Urinary bladder (tissue), 4 donors: ENCODE measurements at places on chromosomes 12 and 14. TPM values are rescaled to one million over a fixed set of nuclear protein-coding genes. Genes with fewer than 3 reads are reported as not detected.

The PTPRO gene
- 4.8 TPM for total RNA-seq

The KRT86 gene
- not detected for total RNA-seq

The CACNA1C gene
- total RNA-seq, result 25.7 TPM

The CLEC14A gene
- total RNA-seq, result 27.5 TPM

The ABCD2 gene
- 5.1 TPM for total RNA-seq

The NTN4 gene
- 12.8 TPM for total RNA-seq

The DYRK4 gene
- 38.9 TPM for total RNA-seq

The FOS gene
- total RNA-seq, result 219 TPM

The ADSS1 gene
- total RNA-seq, result 5.4 TPM

The GZMB gene
- total RNA-seq, result not detected

- DNase-seq, result no peak
Observed at GRCh38 chr14:62162998-62163589, 400.9 kb downstream of the SNAPC1 start.

DNA sequence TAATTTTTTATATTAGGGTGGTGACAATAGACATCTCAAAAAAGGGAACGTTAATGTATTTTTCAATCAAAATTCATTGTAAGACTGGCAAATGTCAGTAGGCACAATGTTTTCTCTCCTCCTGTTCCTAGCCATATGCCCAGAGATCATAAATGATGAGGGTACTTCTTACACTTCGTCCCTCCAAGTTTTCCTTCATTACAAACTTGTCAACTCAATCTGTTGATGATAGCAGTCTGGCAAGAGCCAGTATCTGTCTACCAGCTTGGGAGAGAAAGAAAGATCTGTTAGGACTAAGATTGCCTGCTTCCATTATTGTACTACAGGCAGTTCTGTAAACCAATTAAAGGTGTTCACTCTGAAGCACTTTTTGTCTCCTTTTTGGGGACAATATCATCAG, 130.9 kb upstream of the DAAM1 start:
- DNase-seq, result no peak

DNA sequence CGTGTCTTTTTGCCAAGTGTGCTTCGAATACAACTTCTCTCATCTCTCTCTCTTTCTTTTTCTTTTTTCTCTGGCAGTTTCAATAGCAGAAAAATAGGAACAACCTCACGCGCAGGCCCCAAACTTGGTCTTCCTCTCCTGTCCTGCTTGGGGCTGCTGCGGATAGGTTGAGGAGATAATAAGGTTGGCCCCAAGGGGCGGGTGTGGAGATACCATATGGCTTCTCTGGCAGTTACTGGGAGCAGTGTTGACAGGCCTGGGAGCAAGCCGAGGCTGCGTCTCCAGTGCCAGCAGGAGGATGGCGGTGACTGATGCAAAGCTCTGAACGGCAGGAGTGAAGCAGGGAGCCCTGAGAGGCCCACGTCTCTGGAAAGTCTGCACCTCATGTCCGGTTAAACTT, 89.5 kb upstream of the MANSC4 start:
- no peak for DNase-seq

- no peak for DNase-seq
Observed at GRCh38 chr14:53793790-53794505, 162.7 kb downstream of the BMP4 start.

GRCh38 chr12:114342656-114343055, 63.3 kb downstream of the TBX5 start:
- no peak for DNase-seq

GRCh38 chr12:101372431-101372830, 35.1 kb downstream of the ARL1 start:
- no peak for DNase-seq

DNA sequence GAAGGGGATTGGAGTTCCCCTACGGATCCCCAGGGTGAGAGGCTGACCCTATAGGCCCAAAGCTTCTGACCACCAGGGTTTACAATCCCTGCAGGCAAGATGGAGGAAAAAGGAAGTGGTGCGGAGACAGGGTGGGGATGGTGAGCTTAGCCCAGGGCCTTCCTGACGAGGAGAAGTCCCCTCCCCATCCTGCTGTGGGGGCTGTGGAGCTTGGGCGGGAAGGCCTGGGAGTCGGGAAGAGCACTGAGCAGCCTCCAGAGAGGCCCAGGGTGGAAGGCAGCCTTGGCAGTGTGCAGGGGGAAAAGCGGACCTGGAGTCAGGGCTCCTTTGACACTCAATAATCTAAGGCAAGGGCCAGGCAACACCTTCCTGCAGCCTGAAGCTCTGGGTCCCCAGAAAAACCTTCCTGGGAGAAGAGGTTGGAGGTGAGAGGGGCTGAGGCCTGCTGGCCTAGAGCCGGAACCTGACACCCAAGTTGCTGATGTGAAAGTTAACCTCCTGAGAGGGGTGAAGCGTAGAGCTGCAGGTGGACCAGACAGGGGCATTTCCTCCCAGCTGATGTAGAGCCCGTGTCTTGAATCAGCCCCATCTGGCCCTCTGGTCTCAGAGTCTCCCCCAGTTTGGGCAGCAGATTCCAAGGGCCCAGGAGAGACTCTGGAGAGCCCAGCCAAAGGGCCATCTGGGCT, 6.0 kb downstream of the HDAC7 start:
- DNase-seq, result no peak

DNA sequence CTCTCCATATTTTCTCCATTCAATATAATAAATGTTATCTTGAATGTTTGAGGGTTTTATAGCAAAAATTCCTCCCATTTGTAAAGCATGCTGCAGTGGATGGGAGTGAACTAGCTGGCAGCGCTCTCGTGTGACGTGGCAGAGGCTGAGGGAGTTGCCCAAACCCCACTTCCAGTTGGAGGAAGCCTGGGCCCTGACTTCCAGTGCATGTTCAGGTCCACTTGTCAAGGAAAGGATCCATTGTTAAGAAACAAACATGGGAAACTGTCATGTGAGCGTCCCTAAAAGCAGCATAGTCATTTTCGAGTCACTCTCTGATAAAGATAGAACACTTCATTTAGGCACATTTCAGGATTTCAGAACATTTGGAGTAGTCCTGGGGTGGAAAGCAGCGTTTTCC, 116.6 kb downstream of the SLC25A47 start:
- DNase-seq, result peak; percentile 20

- DNase-seq, result no peak
Observed at GRCh38 chr14:64910847-64911495, 3.3 kb upstream of the CHURC1 start.

GRCh38 chr14:58701156-58701555, 63.4 kb downstream of the DACT1 start:
- DNase-seq, result no peak

DNA sequence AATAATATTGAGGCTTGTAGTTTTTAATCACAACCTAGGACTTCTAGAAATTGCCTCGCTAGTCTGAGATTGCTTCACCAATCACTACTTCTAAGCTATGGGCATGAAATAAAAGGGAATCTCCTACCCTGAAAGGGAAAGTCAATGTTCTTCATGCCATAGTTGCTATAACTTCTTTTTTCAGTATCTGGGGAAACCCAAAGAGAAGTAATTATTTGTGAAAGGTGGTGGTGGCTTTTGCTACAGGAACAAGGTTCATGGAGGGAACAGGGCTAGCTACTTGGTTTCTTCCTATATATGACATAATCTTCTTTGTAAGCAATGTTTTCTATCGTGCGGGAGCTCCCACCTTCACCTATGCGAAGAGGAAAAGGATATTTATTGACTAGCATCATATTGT, 61.6 kb upstream of the DNM1L start:
- DNase-seq, result no peak

GRCh38 chr12:53097564-53098353, at the start of gene IGFBP6:
IGFBP6 (plus strand) TSS chr12:53097667; CDS start chr12:53097718, 51 bp downstream.
- DNase-seq, result no peak

GRCh38 chr12:42589465-42590329, at the start of gene PRICKLE1:
PRICKLE1 (minus strand) TSS chr12:42589746; CDS start chr12:42472516, 117,230 bp downstream.
- DNase-seq, result no peak

DNA sequence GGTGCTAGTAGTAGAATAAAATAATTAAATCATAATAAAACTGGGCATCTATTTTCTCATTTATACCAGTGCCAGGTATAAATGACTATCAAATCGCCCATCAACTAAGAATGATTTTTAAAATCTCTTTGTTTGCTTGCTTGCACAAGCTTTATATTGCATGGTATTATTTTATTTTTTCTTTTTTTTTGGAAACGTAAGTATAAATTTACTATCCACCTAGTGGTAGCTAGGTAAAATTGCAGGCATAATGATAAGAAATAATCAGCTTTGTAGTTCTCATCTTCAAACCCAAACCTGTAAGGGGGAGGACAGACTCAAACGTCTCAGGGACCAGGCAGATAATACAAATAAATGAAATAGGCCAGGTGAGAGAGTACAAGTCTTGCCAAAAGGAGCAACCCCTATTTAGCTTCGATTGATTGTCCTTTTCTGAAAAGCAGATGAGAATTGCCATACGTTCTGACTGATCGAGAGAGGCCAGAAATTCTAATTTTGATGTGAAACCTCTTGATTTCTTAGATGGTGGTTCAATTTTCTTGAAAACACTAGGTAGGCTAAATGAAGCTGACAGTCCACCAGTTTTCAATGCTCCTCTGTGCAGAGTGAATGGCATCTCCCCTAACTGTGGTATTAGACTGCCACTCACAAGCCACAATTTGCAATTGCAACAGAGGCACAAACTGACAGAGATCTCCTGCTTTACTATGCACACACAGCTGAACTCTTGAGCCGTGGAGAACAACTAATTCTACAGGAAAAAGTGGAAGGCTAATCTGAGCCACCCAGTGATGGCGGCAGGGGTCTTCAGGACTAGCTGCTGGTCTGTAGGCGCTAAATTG, 189.3 kb downstream of the DACT1 start:
- no peak for DNase-seq

- no peak for DNase-seq
Observed at GRCh38 chr14:55255979-55256378, 15.2 kb upstream of the FBXO34 start.

GRCh38 chr12:93015871-93016751, 87.0 kb upstream of the EEA1 start:
- peak; percentile 78 for DNase-seq

DNA sequence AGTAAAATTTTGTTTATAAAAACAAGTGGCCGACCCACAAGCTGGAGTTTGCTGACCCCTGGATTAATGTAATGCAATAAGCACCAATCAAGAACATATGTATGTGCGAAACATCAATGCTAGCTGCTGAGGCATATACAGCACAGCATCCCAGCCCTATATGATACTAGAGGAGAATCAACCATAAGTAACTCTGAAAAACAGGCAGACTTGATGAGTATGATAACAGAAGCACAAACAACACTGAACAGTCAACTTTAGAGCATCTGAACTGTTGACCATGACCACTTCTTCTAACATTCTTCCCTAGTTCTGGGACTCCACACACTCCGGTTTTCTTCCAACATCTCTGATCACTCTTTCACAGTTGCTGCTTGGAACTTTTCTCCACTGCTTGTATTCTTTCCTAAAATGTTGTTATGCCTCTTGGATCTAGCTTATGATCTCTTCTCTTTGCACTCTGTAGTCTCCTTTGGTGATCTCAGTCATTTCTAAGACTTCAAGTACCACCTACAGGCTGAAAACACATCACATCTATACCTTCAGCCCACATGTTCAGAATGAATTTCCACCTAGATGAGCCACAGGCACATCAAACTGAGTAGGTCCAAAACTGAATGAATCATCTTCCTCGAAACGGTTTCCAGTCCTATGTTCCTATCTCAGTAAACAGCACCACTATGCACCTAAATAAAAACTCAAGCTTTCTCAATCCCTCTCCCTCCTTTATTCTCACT, 57.2 kb downstream of the STXBP6 start:
- DNase-seq, result no peak

GRCh38 chr12:120959111-120959878, 19.0 kb upstream of the HNF1A start:
- DNase-seq, result no peak

- no peak for DNase-seq
Observed at GRCh38 chr12:4356041-4356327, 23.5 kb downstream of the FGF23 start.

DNA sequence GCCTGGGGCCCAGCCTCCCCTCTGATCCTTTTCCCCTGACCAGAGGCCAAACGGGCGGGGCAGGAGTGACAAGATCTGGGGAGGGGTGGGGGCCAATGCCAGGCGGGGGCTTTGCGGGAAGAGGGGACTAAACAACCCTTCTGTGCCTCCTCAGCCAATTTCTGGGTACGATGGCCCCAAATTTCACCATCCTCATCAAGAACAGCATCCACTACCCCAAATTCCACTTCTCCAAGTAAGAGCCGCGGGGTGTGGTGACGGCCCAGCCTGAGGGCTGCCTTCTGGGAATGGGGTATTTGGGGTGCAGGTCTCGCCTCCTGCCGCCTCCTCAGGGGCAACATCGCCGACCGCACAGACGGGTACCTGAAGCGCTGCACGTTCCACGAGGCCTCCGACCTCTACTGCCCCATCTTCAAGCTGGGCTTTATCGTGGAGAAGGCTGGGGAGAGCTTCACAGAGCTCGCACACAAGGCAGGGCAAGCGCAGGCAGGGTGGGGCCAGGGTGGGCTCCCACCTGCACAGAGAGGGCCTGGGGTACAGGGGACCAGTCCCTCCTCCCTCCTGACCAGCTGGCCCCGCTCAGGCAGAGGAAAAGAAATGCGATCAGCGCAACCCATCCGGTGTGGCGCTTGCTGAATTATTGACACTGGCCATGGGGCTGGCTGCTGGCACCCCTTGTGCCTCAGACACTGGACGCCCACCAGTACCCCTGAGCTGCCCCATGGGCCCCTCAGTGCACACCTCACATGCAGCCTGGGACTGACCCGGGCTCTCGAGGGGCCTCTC, 1.7 kb downstream of the P2RX2 start:
- DNase-seq, result no peak

DNA sequence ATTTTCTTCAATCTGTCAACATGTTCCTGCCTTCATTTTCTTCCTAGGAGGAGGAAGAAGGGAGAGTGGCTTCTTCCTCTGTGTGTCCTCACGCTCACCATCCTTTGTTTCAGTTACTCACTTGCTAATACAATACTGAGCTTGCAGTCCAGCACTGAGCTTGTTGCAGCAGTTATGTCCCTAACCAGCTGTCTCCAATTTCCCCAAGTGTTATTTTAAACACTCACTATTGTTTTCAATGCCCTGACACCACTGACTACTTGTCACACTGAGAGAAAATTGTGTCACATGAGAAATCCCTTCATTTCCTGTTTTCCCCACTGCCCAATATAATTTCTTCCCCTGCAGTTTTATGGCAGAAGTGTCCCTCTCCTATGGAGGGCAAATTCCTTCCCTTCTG, 53.4 kb downstream of the HSD17B6 start:
- no peak for DNase-seq

GRCh38 chr14:36663404-36664321, 2.0 kb downstream of the PAX9 start:
- no peak for DNase-seq

GRCh38 chr12:56980941-56981530, 23.6 kb upstream of the RDH16 start:
- no peak for DNase-seq

DNA sequence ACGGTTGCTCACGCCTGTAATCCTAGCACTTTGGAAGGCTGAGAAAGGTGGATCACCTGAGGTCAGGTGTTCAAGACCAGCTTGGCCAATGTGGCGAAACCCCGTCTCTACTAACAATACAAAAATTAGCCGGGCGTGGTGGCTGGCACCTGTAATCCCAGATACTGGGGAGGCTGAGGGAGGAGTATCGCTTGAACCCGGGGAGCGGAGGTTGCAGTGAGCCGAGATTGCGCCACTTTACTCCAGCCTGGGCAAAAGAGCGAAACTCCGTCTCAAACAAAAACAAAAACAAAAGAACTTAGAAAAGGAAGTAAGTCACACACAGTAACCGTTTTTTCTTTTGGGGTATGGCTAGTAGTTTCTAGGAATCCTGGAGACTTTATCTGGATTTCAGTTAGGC, 1.7 kb upstream of the PALS1 start:
- DNase-seq, result no peak

- DNase-seq, result no peak
Observed at GRCh38 chr14:90897022-90897421, 80.8 kb upstream of the TTC7B start.
